ENCODE measurements at places on chromosomes 1 and 21. TPM values are rescaled to one million over a fixed set of nuclear protein-coding genes. Genes with fewer than 3 reads are reported as not detected.

Gene ARHGEF11
- total RNA-seq: 13.2 TPM

Gene MLLT11
- 0.80 TPM for total RNA-seq

Gene FTCD
- total RNA-seq: 0.36 TPM

Gene KLHL21
- total RNA-seq: 26.6 TPM

Gene RNU1-4
- total RNA-seq: 6,387 TPM

Gene OR2T33
- not detected for total RNA-seq

Gene MXRA8
- 2.0 TPM for total RNA-seq

Gene MROH7
- total RNA-seq: 0.68 TPM

Gene VSIG8
- 1.2 TPM for total RNA-seq

Gene CELA2B
- not detected for total RNA-seq

Gene GJA8
- not detected for total RNA-seq

Measured in esophagus mucosa (tissue), 1 donor.